ENCODE measurements at places on chromosomes 7 and 10.

DNA sequence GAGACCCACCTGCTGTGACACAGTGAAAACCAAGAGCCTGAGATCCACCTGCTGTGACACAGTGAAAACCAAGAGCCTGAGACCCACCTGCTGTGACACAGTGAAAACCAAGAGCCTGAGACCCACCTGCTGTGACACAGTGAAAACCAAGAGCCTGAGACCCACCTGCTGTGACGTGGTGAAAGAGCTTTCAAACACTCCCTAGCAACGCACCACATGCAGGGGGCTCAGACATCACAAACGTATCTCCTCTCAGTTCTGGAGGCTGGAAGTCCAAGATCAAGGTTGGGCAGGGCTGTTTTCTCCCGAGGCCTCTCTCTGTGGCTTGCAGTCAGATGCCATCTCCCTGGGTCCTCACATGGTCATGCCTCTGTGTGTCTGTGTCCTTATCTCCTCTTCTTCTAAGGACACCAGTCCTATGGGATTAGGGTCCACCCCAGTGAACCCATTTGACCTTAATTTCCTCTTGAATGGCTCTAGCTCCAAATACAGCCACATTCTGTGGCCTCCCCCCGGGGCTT lies 43.8 kb downstream of the INSIG1 start:
- DNase-seq = no peak

DNA sequence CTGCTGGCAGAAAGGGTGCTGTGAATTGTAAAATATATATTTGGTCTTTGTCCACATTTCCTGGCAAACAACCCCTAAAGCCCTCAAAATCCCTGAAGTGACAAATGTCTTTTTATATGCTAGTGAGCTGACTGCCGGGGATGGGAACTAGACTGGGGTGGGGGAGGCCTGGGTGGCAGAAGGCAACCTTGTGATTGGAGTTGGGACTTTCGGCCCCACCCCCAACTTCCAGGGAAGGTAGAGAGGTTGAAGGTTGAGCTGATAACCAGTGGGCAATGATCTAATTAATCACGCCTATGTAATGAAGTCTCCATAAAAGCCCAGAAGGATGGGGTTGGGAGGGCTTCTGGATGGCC lies 2.7 kb downstream of the EPHA1 start:
- no peak for DNase-seq

DNA sequence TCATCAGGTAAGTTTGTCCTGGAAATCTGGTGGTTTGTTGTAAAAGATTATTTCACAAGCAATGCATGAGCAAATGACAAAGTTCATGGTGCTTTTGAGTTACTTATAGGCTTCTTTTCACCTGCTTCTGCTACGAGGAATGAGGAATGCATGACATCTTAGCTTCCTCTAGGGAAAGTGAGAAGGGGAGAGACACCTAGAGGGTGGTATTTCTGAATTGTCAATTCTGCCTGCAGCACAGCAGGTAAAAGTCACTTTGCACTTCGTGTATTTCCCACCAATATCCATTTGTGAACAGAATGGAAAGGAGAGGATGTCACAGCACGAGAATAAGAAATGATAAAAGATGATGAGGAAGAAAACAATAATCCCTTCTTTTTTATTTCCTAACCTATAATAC lies 153.4 kb upstream of the FEZF1 start:
- no peak for DNase-seq

DNA sequence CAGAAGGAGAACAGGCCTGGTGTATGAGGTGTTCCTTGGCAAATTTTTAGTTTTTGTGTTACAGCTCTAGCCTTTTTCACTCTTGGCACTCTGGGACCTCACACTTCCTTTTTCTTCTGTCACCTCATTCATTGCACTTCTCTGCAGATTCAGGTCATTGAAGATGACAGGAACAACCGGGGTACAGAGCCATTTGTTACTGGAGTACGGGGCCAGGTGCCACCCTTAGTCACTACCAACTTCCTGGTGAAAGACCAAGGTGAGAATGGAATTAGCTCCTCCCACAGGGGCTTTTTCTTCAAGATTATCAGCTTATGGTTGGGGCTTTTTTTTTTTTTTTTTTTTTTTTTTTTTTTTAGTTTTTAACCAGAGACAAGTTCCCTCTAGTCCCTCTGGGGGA lies 18.5 kb upstream of the CHCHD1 start:
- no peak for DNase-seq

DNA sequence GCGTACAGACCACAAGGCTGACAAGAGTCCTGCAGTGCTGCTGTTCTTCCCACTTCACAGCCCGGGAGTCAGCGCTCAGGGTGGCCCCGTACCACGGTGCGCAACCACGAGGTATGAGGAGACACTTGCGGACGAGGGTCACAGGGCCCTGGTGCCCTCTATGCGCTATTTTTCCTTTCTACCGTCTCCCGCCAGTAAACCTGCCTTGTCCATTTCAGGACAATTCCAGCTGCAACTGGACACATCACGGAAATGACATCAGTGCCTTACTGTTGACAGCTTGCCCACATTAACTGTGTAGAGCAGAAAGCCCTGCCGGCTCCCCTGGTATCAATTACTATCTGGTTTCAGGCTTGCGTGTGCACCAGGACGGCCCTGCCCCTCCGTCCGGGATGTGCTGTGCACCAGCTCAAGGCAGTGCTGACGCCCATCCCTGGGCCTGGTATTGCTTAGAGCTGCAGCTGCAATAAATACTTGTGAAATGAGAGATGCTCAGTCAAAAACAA lies 65.1 kb downstream of the ZRANB1 start:
- no peak for DNase-seq

- no peak for DNase-seq
These were observed 569.1 kb downstream of the ANKRD7 start for GRCh38 chr7:118793582-118793981.

DNA sequence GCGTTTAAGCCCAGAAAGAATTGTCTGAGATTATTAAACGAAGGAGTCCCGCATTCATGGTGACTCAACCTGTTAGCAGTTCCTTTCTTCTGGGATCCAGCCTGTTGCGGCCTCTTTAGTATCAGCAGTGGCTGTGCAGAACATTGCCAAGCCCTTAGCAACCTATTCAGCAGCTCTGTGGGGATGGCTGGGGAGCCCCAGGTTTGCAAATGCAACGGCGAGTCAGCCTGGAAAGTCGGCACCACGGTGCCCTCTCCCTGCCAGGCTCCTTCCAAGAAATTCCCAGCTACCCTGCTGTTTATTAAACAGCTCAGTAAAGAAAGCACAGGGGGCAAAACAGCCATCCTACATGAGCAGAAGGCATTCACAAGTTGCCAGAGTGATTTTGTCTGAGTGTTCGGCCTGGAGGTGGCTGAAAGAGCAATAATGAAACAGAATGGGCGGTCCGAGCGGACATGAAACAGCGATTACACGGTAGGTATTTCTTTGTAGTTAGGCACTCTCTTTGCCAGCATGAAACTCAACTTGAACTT lies 198.3 kb downstream of the BAMBI start:
- DNase-seq = no peak

DNA sequence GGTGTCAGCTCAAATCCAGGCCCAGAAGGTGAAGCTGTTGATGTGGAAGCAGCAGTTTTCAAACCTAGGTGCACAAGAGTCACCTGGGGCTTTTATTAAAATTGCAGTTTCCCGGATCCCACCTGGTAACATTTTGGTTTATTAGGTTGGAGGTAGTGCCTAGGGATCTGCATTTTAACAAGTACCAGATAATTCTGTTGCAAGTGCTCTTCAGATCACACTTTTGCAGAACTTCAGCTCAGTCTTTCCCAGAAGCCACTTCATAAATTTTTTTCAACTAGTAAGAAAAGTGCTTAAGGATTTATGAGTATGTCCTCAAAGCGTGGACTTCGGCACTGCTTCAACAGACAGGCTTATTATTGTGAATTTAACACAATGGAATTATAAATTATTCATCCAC lies 213.8 kb downstream of the ADRA2A start:
- DNase-seq = no peak

DNA sequence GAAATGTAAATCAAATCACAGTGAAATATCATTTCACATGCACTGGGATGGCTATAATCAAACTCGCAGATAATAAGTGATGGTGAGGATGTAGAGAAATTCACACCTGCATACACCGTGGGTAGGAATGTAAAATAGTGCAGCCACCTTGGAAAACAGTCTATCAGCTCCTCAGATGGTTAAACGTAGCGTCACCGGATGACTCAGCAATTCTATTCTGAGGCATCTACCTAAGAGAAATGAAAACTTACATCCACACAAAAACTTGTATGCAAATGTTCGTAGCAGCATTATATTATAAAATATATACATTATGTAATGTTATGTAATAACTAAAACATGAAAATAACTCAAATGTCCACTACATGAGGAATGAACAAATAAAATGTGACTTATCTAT lies 38.9 kb downstream of the SH3PXD2A start:
- no peak for DNase-seq

DNA sequence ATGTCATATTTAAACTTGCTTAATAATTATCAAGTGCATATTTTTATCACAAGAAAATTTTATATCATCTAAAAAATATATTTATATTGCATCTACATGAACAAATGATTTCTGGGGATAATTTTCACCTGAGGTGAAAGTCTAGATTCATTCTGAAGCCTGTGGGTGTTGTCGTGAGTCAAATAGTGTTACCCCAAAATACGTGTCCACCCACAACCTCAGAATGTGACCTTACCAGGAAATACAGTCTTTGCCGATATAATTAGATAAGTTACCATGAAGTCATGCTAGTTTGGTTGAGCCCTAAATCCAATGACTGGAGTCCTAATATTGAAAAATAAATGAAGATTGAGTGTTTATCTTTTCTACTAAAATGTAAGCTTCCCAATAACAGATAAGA lies 203.0 kb upstream of the MDFIC start:
- no peak for DNase-seq

GRCh38 chr10:8487346-8487745 lies 432.9 kb downstream of the GATA3 start:
- no peak for DNase-seq

- DNase-seq = no peak
These were observed 22.8 kb upstream of the GOLGA7B start for GRCh38 chr10:97826892-97827291.

DNA sequence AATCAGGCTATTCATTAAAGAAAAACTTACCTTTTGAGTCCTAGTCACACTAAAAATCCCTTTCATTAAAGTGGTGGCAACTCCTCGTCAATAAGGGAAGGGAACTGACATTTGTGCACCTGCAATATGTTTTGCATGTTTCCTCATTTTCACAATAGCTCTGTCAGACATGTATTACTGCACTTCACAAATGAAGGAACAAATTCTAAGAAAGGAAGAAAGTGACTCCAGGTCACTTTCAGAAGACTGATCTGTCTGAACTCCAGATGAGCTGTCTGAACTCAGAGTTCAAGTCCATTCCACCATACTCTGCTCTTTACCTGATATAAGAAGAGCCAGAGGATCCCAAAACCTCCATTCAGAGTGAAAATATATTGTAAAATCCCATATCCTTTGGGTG lies 50.3 kb upstream of the GSAP start:
- no peak for DNase-seq

DNA sequence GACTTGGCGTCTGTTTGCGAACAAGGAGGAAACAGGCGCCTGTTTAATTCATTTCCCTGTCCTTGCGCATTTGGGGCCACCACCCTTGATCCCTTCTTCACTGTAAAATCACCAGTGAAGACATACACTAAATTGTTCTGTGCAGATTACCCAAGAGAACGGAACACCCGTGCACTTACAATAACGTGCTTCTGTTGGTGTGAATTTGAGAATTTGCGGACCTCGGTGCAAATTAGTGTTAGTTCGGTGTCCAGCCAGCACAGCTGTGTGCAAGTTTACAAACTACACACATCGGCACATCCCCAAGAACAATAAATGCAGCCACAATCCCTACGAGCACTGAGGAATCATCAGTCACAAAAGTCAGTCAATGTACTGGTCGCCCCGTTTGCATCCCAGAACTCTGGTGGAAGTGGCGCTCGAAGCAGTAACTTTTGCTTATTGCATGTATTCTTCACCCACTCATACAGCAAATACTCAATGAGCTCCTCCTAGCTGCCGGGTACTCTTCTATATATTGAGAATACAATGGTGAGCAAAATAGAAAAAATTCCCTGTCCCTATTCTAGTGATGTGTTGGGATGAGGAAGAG lies 786 bp upstream of the CNOT4 start:
- no peak for DNase-seq

GRCh38 chr10:91879515-91880170 lies 29.6 kb downstream of the FGFBP3 start:
- no peak for DNase-seq

DNA sequence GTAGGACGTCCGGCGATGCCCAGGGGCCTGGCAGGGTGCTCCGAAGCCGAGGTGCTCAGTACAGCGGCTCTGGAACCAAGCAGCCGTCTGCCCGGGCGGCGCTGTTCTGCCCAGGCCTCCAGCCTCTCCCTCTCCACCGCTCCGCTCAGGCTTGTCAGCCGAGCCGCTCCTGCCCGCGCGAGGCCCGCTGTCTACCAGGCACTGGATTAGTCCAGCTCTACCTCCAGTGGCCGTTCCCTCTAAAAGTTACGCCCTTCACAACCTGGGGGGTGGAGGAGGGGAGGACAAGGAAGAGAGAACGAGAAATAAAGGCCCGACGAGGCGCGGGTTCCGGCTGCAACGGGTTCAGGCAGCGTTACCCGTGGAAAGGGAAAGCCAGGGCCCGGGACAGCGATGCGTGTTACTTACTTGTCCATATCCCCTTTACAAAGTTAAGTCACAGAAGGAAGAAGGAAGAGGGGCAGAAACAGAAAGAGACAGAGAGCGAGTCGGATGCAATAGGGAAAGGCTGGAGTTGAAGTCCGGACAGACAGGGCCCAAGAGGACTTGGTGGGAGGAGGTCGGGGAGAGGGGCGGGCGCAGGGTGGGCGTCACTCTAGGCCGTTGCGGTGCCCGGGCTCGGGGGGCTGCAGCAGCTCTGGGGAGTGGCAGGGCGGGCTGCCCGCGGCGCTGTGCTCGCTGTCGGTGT lies 2.8 kb downstream of the SP8 start:
- DNase-seq = no peak

DNA sequence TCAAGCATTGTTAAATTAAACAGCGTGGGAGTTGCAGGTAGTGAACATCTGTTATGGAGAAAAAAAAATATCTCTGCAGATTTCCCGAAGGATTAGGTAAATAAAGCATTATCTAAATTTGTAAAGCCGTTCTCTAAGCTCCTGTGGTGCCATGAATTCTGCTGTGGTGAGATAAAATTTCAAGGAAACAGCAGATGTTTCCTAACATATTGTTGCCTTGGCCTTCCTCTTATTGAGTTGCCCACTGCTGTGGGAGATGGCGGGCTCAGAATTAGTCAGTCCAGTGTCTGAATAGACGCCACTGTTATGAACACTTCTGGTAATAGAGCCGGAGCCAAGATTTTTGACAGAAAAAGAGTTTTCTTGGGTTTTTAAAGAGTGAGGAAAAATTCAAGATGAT lies 82.6 kb upstream of the ELMO1 start:
- DNase-seq = no peak

- DNase-seq = no peak
These were observed 8.3 kb downstream of the ADD3 start for GRCh38 chr10:110016039-110016438.

GRCh38 chr7:128961030-128961659 lies 23.4 kb downstream of the IRF5 start:
- DNase-seq = no peak

GRCh38 chr10:33187427-33187999 lies 147.0 kb downstream of the NRP1 start:
- no peak for DNase-seq
